Spinal cord (tissue), 10 donors: ENCODE measurements at places on chromosomes 12 and 14. TPM values are rescaled to one million over a fixed set of nuclear protein-coding genes. Genes with fewer than 3 reads are reported as not detected.

DNA sequence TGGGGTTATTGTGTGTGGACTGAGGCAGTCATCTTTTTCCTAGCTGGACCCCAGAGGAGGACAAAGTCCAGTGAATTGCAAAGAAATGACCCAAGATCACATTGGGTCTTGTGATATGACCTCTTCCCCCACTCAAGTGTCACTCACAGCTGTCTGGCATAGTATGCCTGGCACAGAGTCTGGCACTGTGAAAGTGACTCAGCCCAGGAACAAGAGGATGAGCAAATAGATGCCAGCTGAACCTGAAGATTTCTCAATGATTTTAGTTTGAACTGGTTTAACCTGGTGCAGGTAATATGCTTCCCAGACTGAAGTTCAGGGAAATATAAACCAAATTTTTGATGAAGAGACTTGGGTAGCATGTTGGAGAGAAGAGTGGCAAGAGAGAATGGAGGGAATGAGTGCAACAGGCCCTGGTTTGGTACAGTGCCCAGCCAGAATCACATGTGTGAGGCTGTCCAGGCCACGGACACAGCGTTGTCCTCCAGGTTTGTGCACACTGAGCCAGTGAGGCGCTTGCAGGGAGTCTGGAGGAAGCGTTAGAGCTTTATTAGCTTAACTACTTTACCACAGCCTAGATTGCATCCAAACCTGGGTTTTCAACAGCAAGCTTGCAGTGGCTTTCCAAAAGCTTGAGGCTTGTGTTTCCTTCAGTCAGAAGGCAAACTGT, 332.9 kb downstream of the NUAK1 start:
- DNase-seq = no peak
- H3K4me3 ChIP-seq = no peak overlapping the region
- no peaks in the 10 kb centered on the region for H3K27me3 ChIP-seq
- H3K36me3 ChIP-seq = no peaks in the 10 kb centered on the region

- no peak overlapping the region for H3K4me3 ChIP-seq
- peaks cover 18% of the 10 kb centered on the region for H3K36me3 ChIP-seq
- no peak for DNase-seq
- H3K27ac ChIP-seq = no peak overlapping the region
These were observed 30.5 kb downstream of the AREL1 start for GRCh38 chr14:74682169-74682952.

Gene SYCP3
- total RNA-seq = 0.28 TPM

GRCh38 chr12:94819011-94819410, 168.7 kb upstream of the TMCC3 start:
- no peaks in the 10 kb centered on the region for H3K27me3 ChIP-seq
- no peaks in the 10 kb centered on the region for H3K36me3 ChIP-seq
- DNase-seq = no peak
- H3K4me3 ChIP-seq = no peak overlapping the region
- H3K27ac ChIP-seq = no peak overlapping the region
- no peaks in the 10 kb centered on the region for H3K4me1 ChIP-seq

GRCh38 chr12:70427611-70428010, 61.5 kb downstream of the KCNMB4 start:
- H3K27ac ChIP-seq = no peak overlapping the region
- H3K4me3 ChIP-seq = no peak overlapping the region
- H3K27me3 ChIP-seq = no peaks in the 10 kb centered on the region

DNA sequence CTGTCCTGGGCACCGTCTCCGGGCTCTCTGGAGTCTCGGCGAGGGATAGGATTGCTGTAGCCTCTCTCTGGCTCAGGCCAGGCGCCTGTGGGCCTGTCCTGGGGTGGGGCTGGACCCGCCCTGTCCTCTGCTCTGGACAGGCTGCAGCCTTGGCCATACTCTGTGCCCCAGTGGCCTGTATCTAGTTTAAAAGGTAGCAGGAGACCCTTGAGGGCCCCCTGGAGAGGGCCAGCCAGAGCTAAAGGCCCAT, 1.8 kb downstream of the KIF26A start:
- H3K4me1 ChIP-seq = peaks cover 59% of the 10 kb centered on the region
- H3K27me3 ChIP-seq = peaks cover 47% of the 10 kb centered on the region
- no peak for DNase-seq
- peaks cover 12% of the 10 kb centered on the region for H3K36me3 ChIP-seq
- H3K27ac ChIP-seq = no peak overlapping the region
- H3K4me3 ChIP-seq = peak overlapping the region; percentile 16

Gene ACOT6
- total RNA-seq = 0.11 TPM
